Activated CD4-positive, alpha-beta memory T cell treated with anti-CD3 and anti-CD28 coated beads, Interleukin-2, amount 10 ng/mL, durations not matched to agents 7 days and 5 days (primary cell): ENCODE measurements at places on chromosomes 4 and X. TPM values are rescaled to one million over a fixed set of nuclear protein-coding genes. Genes with fewer than 3 reads are reported as not detected.

DNA sequence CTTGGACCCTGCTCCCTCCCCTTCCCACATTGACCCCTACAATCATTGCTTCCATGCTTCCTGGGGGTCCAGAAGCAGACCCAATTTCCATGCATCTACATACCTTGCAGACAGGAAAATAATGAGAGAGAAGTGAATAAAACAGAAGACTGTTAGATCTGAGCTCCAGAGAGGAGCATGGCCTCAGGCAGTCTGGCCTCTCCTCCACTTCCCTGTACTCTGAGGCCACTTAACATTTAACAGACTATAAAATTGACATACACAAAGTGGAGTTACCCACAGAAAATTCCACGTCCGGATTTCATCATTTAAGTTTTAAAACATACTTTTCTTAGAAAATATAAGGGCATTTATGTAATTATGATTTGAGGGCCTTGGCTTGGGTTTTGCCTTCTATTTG, 2.1 kb upstream of the PRSS12 start:
- H3K36me3 ChIP-seq = peaks cover 5% of the 10 kb centered on the region
- no peak overlapping the region for H3K27ac ChIP-seq
- H3K4me3 ChIP-seq = no peak overlapping the region
- no peak for DNase-seq

DNA sequence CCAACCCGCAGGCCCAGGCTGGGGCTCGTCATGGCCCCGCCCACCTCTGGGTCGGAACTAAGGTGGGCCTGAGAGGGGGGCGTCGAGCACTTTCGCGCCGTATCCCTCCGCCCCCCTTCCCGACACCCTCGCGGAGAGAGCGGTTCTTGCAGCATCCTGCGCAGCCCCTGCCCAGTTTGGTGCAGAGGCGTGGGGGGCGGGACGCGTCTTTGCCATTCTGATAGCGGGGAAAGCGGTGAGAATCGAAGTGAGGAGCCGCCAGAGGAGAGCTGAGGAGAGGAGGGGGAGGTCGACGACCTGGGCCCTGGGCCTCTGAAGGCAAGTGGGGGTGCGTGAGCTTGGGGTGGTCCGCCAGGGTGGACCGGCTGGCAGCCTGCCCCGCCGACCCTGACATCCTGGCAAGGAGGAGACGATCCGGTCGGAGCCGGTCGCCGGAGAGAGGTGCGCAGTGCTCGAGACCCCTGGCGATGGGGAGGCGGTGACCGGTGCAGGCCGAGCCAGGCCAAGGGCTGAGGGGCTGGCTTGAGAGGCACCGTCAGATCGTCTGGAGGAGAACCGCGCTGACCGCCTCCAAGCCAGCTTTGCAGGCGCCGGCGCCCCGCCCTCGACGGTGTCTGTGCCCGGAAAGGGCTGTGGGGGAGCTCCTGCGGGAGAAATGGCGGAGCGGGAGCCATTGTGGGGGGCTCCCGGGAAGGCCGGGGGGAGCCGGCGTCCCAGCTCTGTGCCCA, 25.5 kb downstream of the GPRASP3 start:
- DNase-seq = peak; percentile 16
- no peaks in the 10 kb centered on the region for H3K27me3 ChIP-seq
- H3K36me3 ChIP-seq = no peaks in the 10 kb centered on the region
- peak overlapping the region; percentile 62 for H3K4me3 ChIP-seq

DNA sequence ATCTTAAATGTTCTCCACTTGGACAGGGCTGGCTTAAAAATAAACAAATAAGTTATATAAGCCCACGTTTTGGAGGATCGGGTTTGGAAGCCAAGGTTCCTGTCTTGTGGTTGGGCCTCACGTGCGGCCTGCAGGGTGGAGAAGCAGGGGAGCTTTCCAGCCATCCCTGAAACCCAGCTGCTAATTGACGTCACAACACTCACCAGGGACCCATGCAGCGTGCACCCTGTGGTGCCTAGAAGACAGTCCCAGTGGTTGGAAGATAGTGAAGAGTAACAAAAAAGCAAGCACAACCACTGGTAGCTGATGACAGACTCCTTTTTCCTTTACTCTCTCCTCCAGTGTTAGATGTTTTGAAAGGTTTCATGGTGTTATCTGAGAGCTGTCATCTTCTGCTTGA, 142.0 kb upstream of the RBPJ start:
- peaks cover 26% of the 10 kb centered on the region for H3K4me1 ChIP-seq
- H3K4me3 ChIP-seq = no peak overlapping the region
- DNase-seq = no peak
- no peak overlapping the region for H3K27ac ChIP-seq
- peaks cover 8% of the 10 kb centered on the region for H3K36me3 ChIP-seq
- no peaks in the 10 kb centered on the region for H3K27me3 ChIP-seq

DNA sequence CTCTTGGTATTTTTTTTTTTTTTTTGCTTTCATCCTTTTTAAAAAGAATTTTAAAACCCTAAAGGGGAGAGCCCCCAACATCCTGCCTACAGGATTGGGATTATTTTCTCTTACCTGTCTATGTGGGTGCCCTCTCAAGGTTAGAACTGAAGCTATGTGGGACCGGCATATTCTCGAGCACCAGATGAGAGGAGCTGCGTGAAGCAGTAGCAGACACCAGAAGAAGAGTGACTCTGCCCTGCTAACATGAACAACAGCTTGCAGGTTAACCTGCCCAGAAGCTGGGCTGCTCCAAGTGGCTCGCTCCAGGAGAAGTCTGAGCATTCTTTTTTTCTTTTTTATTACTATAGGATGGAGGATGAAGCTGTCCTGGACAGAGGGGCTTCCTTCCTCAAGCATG, 102.6 kb upstream of the SLC4A4 start:
- no peak overlapping the region for H3K27ac ChIP-seq
- H3K4me1 ChIP-seq = no peaks in the 10 kb centered on the region
- no peaks in the 10 kb centered on the region for H3K36me3 ChIP-seq
- no peak for DNase-seq
- H3K27me3 ChIP-seq = peaks cover 3% of the 10 kb centered on the region
- H3K4me3 ChIP-seq = no peak overlapping the region

DNA sequence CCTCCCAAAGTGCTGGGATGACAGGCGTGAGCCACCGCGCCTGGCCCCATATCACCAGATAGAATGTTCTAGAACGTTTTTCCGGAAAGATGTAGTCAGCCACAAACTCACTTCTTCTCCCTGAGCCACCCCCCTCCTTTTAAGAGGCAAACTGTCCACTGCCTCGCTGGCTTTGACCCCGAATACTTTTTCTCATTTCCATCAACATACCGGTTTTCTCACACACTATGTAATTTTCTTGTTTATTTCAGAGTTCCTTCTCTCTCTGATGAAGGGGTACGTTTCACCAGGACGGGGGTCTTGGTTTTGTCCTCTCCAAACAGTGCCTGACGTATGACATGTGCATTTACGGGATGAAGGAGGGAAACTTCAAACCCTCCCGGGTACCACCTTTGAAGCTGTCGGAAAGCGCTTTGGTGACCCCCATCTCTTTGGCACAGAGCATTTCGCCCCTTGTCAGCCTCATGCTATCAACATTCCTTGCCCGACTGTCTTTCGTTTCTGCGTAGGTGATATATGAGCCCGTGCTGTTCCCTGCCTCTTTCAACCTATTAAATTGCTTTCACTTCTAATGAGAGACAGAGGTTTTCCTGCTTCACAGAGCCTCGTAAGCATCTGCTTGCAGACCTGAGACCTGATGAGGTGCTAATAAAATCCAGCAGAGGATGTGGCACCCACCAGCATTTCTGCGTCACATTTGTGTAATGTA, 73.8 kb downstream of the CRLF2 start:
- H3K27me3 ChIP-seq = no peaks in the 10 kb centered on the region
- H3K4me3 ChIP-seq = no peak overlapping the region
- H3K36me3 ChIP-seq = no peaks in the 10 kb centered on the region
- DNase-seq = no peak

DNA sequence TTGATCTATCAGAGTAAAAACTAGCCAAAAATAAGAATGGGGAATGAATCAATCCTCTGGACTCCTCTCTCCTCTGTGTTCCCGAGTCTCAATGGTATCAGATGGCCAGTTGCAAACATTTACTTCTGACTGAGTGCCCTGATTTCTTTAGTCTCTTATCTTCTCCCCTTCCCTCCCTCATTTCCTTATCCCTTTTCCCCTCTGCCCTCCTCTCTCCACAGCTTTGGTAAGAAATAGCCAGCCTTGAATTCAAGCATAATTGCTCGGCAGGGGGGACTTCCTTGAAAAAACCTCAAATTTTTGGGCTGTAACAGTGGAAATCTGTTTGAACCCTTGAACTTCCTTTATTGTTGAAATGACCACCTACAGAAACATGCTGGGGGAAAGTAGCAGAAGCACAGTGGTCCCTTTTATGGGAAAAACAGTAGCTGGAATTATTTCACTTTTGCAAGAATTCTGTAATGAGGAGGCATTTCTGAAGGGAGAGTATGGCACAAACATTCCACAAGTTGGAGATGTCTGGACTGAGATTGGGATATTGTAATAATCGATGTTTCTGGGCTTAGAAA, 40.3 kb downstream of the NHS start:
- H3K4me1 ChIP-seq = peaks cover 2% of the 10 kb centered on the region
- H3K27me3 ChIP-seq = peaks cover 2% of the 10 kb centered on the region
- H3K36me3 ChIP-seq = no peaks in the 10 kb centered on the region
- no peak for DNase-seq

Gene MAGEE1
- 3.1 TPM for total RNA-seq

Gene MAP3K15
- 0.28 TPM for total RNA-seq

- H3K4me3 ChIP-seq = no peak overlapping the region
- DNase-seq = no peak
- no peaks in the 10 kb centered on the region for H3K27me3 ChIP-seq
- H3K36me3 ChIP-seq = no peaks in the 10 kb centered on the region
- H3K4me1 ChIP-seq = no peaks in the 10 kb centered on the region
These were observed 156.7 kb downstream of the TENT5D start for GRCh38 chrX:80576806-80577533.

Gene NEIL3
- total RNA-seq = 30.3 TPM

Gene NALF2
- 0.18 TPM for total RNA-seq

- H3K27ac ChIP-seq = no peak overlapping the region
- no peaks in the 10 kb centered on the region for H3K27me3 ChIP-seq
- no peak overlapping the region for H3K4me3 ChIP-seq
- no peak for DNase-seq
- H3K4me1 ChIP-seq = no peaks in the 10 kb centered on the region
These were observed 931.7 kb downstream of the CENPC start for GRCh38 chr4:66613591-66613990.

GRCh38 chrX:52353838-52354237, 15.0 kb upstream of the XAGE2 start:
- no peaks in the 10 kb centered on the region for H3K27me3 ChIP-seq
- H3K27ac ChIP-seq = no peak overlapping the region
- no peak overlapping the region for H3K4me3 ChIP-seq
- no peaks in the 10 kb centered on the region for H3K4me1 ChIP-seq
- DNase-seq = no peak

- H3K4me1 ChIP-seq = no peaks in the 10 kb centered on the region
- no peak for DNase-seq
- no peaks in the 10 kb centered on the region for H3K27me3 ChIP-seq
- no peaks in the 10 kb centered on the region for H3K36me3 ChIP-seq
These were observed 8.6 kb upstream of the VCX2 start for GRCh38 chrX:8179656-8180055.

GRCh38 chrX:94932278-94932965, 1258.4 kb downstream of the FAM133A start:
- H3K36me3 ChIP-seq = no peaks in the 10 kb centered on the region
- H3K27ac ChIP-seq = no peak overlapping the region
- no peaks in the 10 kb centered on the region for H3K27me3 ChIP-seq
- DNase-seq = no peak
- H3K4me1 ChIP-seq = no peaks in the 10 kb centered on the region
- no peak overlapping the region for H3K4me3 ChIP-seq

DNA sequence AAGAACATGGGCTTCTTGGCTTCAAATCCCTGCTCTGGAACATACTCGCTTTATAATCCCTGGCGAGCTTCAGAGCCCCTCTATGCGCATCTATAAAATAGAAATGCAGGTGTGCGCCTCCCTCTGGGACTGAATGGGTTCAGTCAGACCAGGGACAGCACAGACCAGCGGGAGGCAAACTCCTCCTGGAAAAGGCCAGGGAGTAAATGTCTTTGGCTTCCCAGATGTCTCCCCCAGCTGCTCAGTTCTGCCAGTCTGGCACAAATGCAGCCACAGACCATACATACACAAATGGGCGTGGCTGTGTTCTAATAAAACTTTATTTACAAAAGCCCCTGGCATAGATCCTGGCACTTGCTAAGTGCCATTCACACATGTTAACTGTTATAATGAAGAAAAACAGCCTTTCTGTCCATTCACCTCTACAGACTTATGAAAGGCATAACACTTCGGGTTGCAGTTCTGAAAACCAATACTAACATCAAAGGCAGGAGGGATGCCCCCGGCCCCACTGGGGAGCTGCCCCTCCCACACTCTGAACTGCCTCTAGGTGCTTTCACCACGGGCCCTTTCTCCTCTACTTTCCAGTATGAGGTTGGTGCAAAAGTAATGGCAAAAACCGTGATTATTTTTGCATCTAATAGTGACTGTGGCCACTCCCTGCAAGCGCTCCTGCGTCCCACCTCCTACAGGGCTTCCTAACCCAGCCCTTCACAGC, 4.6 kb downstream of the JAKMIP1 start:
- H3K27me3 ChIP-seq = no peaks in the 10 kb centered on the region
- H3K27ac ChIP-seq = peak overlapping the region; percentile 31
- DNase-seq = peak; percentile 9
- no peak overlapping the region for H3K4me3 ChIP-seq
- H3K4me1 ChIP-seq = peaks cover 64% of the 10 kb centered on the region
- peaks cover 64% of the 10 kb centered on the region for H3K36me3 ChIP-seq

DNA sequence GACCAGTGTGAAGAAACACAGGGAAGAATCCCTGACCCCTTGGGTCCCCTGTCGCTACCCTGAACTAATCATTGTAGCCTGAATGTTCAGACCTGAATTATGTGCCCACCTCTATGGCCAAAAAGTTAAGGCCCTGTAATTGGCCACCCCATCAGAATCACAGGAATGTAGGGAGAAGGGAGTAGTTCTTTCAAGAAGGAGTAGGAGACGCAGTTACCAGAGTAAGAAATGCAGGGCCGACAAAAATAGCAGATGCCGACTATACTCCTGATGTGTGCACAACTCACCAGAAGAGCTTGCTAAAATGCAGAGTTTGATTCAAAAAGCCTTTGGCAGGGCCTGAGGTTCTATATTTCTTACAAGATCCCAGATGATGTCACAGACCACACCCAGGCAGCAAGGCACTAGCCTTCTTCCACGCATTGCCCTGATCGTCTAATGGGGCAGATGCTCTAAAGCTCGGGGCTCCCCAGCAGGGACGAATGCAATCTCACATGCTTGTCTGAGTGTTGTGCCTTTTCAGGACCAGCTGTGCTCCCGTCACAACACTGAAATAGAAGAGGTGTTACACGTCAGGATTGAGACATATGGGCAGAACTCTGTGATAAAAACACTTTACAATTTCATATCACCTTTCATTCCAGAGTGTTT, 161.0 kb upstream of the FAM241A start:
- H3K4me1 ChIP-seq = no peaks in the 10 kb centered on the region
- H3K36me3 ChIP-seq = no peaks in the 10 kb centered on the region
- DNase-seq = no peak
- no peak overlapping the region for H3K27ac ChIP-seq
- H3K4me3 ChIP-seq = no peak overlapping the region
- H3K27me3 ChIP-seq = peaks cover 4% of the 10 kb centered on the region
